ENCODE measurements at places on chromosomes 16 and 17.

GRCh38 chr17:80289616-80290015, 29.0 kb downstream of the RNF213 start:
- DNase-seq = no peak

DNA sequence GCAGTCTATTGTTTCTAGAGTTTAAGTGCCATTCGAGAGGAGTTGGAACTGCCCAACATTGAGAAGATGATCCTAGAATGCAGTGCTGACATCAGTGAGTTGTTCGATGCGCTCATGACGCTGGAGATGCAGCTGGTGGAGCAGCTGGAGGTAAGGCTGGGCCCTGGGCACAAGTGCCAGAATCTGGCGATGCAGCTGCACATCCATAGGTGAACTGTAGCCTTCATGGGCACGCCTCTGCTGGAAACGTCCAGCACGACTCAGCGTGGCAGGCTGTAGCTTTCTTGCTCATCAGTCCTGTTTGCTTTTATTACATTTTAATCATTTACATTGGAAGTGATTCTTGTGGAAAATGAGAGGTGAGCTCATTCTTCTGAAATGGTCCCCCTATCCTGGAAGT, 31.7 kb downstream of the DRC3 start:
- no peak for DNase-seq

GRCh38 chr17:76384987-76385891, 830 bp downstream of the SPHK1 start:
- no peak for DNase-seq

GRCh38 chr17:17820463-17821158, 16.2 kb downstream of the SREBF1 start:
- DNase-seq = no peak

DNA sequence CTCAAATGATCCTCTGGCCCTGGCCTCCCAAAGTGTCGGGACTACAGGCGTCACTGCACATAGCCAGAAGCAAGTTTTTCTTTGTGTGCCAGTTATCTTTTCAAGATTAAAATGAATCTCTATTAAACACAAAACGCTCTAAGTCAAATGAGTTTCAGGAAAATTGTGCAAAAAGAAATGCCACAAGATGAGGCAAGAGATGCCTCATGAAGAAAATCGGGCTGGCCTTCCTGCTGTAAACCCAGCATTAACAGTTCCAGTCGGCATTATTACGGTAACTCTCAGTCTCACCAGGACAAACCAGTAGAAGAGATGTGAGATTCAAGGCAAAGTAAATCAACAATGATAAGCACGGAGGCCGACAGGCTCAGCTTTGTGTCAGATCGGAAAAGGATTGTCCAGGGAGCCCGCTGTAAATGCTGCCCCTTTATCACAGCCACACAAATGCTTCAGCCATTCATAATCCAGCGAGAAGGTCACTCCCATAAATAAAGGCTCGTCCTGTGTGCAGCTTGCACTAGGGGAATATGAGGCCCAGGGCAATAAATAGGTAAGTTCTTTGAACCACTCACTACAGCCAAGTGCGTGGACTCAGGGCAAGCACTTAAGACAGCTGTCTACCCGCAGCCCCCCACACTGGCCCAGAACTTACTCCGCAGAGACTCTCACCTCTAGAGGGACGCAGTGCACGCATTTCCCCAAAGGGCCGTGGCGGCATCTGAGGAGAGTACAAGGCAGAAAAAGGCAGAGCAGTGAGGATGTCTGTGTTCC, 27.2 kb downstream of the NPLOC4 start:
- DNase-seq = no peak

GRCh38 chr16:50547340-50548124, 664 bp upstream of the NKD1 start:
- DNase-seq = no peak

GRCh38 chr17:49316258-49316570, 45.8 kb downstream of the ZNF652 start:
- no peak for DNase-seq

DNA sequence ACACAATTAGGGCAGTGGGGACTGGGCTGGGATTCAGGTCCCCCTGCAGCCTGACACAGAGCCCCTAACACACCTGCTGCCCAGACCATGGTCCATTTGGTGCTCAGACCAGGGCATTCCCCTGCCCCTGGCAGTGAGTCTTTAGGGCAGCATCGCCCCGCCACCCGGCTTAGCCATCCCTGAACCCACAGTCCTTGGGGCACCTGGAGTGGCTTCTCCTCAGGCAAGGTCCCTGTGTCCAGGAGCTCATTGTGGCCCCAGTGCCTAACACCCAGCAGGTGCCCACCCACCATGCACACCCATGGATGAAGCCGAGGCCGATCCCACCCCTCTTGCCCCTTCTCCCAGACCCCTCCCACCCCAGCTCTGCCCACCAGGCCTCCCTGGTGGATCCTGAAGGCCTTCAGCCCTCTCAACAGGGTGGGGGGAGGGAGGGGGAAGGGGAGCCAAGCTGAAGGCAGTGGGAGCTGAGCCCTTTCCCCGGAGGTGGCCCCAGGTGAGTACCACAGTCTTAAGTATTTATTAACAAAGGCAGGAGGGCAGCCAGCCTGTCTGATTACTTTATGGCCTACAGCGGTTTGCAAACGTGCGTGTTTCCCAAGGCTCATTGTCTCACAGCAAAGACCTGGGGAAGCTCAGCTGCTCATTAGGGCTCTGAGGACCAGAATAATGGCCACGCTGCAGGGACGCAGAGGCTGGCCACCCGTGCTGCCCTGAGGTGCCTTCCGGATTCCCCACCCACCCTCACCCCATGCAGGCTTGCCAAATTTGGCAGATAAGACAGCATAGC, 38.5 kb downstream of the RBFOX3 start:
- DNase-seq = no peak

DNA sequence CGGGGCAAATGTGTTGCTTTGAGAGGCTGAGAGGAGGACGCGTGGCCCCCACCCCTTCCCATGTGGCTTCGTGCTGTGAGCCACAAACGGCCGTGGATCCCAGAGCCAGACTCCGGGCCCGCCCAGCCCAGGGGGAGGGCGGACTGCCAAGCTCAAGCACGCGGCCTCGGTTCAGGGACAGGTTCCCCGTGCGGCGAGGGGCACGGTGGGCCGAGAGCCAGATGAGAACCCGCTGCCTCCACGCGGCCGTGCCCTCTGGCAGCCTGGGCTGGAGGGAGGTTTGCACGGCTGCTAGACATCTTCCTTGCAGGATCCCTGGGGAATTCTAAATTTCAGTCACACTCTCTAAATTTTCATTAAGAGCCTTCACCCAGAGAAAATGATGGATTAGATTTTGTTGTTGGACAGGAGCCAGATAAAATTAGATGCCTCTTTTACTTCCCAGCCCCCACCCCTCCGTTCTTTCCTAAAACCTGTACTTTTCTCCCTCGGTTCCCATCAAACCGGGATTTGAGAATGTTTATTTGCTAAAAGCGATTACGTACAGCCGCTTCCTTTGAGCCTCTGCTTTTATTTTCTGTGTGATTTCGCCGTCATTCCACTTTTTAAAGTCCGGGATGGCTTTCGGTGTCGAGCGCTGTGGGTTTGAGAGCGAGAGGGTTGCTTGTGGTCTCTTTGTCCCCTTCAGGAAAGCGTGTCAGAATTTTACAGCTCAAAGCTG, 25.0 kb upstream of the GNG13 start:
- no peak for DNase-seq

DNA sequence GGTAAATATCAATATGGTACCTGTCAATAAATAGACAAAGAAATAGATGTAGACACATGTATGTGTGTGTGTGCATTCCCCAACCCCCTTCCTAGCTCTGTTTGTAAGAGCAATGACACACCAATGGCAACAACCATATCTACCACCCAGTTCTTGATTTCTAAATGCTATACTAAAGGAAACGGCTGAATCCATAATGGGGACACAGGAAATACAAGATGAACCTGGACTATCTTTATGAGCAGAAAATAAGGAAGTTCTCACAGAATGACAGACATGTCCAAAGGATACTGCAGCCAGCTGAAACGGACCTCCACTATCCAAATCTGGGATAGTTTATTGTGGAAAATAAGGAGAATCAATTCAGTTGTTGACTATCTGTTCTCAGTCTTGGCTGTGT, 75.3 kb downstream of the MYO1D start:
- DNase-seq = no peak

- DNase-seq = no peak
These were observed 27.4 kb upstream of the SSTR2 start for GRCh38 chr17:73137376-73137775.

Data from AG04449 (cell line).